ENCODE measurements at places on chromosomes 16 and 17.

GRCh38 chr17:43906951-43907424 is 348 bp downstream of the MPP2 start:
- no peak for DNase-seq

DNA sequence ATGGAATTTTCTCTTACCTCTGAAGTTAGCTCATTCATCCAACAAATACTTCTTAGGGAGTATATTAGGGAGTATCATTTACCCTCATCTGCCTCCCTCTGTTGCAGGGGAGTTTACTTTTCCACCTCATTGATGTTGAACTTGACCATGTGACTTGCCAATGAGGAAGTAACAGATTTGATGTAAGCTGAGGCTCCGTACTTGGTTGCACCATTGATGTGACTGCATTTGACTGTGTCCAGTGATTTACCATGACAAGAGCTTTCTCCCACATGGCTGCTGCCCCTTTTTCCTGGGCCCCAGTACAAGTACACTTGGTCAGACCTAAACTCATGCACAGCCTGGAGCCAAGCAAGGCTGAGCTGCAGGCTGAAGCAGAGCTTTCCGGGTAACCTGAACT is 81.6 kb upstream of the HS3ST2 start:
- no peak for DNase-seq

DNA sequence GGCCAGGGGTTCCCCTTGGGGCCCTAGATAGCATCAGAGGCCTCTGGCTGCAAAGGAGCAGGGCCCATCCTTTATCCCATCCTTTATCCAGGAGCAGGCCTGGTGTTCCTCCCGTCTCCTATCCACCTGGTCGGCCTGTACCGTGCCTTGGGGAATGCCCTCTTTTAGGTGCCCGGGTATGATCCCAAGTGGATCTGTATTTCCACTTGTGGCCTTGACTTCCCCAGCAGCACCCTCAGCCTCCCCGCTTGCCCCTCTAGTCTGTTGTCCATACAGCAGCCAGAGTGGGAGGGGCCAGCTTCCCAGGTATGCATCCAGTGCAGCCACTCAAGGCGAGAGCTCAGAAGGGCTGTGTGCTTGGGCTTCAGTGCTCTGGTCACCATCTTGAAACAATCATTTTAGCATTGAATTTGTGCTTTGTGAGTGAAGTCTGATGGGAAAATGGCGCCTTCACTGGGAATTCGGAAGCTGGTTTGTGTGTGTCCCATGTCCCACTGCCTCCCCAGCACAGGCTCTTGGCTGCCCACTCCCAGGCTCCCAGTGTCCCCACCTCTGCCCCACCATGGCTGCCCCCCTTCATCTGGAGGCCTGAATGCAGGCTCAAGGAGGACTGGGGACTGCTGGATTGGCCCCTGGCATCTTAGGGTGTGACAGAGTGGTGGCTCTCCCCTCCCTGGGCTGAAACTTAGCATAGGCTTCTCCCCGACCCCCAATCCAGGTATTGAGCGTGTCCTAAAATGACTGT is 3.3 kb upstream of the RNF112 start:
- DNase-seq = no peak

DNA sequence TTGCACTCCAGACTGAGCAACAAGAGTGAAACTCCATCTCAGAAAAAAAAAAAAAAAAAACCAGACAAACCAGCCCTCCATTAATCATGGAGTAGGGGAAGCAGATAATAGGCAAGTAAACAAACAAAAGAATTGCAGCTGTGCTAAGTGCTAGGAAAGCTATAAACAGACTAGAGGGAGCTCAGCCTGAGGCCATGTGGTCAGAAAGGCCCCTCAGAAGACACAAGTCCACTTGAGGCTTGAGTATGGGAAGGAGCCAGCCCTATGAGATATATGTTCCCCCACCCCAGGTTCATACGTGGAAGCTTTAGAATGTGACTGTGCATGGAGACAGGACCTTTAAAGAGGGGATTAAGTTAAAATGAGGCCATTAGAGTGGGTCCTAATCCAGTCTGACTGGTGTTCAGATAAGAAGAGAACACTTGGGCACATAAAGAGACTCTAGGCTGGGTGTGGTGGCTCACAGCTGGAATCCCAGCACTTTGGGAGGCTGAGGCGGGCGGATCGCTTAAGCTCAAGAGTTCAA is 132.6 kb upstream of the NOL11 start:
- peak; percentile 58 for DNase-seq

DNA sequence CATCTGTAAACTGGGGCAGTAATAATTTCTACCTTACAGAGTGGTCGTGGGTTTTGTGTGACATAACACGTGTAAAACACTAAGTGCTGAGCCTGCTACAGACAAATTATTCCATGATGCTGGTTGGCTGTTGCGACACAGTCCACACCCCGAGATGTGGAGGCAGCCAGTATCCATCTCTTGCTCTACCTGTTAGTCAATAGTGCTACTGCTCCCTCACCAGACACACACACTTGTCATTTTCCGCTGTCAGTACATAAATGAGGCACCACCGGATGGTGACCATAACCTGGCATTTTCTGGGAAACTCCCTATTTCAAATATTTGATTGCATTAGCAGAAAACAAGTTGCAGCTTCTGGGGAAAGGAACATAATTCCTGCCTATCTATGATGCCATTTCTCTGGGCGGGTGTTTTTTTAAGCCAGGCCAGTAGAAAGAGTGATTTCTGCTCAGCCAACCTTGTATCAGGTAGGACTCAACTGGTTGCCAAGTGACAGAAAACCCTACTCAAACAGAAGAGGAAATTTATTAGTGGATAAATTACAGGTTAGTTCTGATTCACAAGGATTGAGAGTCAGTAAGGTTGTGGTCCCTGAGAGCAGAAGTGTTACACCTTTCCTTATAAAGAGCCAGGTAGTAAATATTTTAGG is 24.1 kb downstream of the DNAJA2 start:
- no peak for DNase-seq

GRCh38 chr17:48127371-48128051 is 19.9 kb downstream of the SNX11 start:
- DNase-seq = no peak

DNA sequence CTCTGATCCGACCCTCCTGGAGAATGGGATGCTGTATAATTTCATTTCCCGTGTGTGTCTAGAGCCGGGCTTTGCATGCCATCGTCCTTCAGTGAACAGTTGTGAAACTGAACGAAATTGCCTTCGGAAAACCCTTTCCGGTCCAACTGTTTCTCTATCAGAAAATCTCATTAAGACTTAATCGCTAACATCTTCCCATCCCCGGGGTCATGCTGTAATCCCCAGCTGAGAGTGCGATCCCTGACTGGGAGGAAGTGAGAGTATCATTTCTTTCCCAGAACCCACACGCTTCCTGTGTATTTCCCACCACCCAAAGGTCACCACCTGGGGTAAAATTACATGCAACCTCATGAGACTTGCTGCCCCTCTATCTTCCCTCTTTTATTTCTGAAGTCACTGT is 75.6 kb upstream of the RBFOX1 start:
- DNase-seq = no peak

DNA sequence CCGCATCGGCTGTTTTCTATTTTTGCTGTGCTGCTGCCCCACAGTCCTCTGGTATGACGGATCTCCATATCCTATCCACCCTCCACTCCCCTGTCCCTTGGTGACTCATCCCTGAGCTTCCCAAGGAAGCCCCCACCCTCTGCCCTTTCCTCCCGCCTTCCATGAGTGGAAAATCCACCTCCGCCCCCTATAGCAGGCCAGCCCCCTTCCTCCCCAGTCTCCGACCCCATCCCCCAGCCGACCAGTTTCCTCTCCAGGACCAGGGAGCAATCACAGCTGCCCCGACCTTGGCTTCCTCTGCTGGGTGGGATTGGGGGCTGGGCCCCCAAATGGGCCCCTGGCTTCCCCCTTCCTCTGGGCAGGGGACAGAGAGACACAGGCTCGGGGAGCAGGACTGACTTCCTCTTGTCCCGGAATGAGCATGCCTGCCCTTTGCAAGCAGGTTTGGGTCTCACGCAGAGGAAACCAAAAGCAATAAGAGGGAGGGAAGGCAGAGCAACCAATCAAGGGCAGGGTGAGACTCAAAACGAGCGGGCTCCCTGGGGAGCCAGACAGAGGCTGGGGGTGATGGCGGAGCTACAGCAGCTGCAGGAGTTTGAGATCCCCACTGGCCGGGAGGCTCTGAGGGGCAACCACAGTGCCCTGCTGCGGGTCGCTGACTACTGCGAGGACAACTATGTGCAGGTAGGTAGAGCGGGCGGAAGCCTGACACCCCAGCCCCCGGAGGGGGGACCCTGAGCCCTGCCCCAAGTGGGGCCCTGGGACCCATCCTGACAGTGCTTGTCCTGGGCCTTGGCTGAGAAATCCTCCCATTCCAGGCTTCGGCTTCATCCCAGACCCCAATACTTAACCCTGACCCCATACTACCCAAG is at the start of the genes ABI3 and GNGT2:
Gene ABI3, plus strand, starts transcription at position 550 of the 872 bp plus-strand sequence. Its CDS starts 18 bp downstream, at position 568.
Gene GNGT2, minus strand, starts transcription at position 417 of the 872 bp plus-strand sequence. CDS start 3,152 bp downstream, outside the sequence.
- DNase-seq = no peak

Data from NCI-H1417 treated with DMSO at 0.1 percent for 48 hours (cell line).